Stimulated activated CD4-positive, alpha-beta T cell treated with anti-CD3 and anti-CD28 coated beads, TNF-alpha, amount 100 ng/mL, for 24 hours (primary cell): ENCODE measurements at places on chromosomes 2 and 18.

DNA sequence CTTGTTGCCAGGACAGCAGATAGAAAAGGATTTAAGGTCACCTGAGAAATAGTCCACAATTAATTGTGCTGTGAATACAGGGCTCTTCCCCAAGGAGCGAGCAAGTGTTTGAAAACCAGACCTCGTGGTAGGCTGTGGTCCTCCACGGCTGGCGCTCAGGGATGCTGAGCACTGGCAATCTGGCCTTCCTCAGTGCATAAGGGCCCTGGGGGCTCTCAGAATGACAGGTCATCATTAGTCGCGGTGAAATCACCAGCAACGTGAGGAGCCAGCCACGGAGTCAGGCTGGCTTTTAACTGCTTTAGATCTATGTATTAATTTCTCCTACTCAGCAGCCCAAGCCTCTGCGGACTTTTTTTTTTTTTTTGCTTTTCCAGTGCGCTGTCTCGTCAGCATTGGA is 148.5 kb downstream of the FHOD3 start:
- no peak for DNase-seq

GRCh38 chr2:173924285-173924684 is 40.9 kb downstream of the SP3 start:
- no peak for DNase-seq

- DNase-seq = no peak
Observed at GRCh38 chr2:70391988-70392387, 90.1 kb upstream of the FAM136A start.

DNA sequence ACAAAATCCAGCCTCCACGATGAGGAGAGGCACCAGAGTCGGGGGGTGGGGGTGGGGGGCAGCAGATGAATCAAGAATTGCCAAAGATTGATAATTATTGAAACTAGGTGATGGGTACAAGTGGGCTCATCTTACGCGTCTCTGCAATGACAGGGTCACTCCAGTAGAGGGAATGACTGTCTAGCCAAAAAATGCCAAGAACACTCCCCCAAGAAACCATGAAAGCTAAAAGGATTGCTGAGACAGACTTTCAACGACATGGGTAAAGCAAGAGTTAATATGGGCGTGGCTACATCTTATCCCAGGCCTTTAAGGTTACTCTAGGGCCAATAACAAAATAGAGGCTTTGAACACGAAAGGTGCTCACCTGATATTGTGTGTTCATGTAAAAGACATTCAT is 86.5 kb downstream of the STK39 start:
- no peak for DNase-seq

GRCh38 chr18:28045880-28046279 is 131.1 kb downstream of the CDH2 start:
- DNase-seq = no peak

GRCh38 chr2:108635630-108636354 is 83.5 kb upstream of the RANBP2 start:
- DNase-seq = no peak

DNA sequence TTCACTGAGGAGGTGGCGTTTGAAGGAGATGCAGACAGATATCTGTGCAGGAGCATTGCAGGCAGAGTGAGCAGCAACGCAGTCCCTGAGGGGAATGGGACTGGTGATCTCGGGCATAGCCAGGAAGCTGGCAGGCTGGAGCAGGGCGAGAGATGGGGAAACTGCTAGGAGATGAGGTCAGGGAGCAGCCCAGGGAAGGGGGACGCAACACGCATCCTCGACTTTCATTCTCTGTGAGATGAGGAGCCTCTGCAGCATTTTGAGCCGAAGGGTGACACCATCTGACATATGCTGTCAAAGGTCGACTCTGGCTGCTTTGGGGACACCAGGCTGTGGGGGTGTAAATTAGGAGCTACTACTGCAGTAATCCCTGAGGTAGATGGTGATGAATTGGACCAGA is 4.3 kb upstream of the CHRNA1 start:
- DNase-seq = no peak

- no peak for DNase-seq
Observed at GRCh38 chr2:168684921-168685599, 117.4 kb upstream of the NOSTRIN start.

DNA sequence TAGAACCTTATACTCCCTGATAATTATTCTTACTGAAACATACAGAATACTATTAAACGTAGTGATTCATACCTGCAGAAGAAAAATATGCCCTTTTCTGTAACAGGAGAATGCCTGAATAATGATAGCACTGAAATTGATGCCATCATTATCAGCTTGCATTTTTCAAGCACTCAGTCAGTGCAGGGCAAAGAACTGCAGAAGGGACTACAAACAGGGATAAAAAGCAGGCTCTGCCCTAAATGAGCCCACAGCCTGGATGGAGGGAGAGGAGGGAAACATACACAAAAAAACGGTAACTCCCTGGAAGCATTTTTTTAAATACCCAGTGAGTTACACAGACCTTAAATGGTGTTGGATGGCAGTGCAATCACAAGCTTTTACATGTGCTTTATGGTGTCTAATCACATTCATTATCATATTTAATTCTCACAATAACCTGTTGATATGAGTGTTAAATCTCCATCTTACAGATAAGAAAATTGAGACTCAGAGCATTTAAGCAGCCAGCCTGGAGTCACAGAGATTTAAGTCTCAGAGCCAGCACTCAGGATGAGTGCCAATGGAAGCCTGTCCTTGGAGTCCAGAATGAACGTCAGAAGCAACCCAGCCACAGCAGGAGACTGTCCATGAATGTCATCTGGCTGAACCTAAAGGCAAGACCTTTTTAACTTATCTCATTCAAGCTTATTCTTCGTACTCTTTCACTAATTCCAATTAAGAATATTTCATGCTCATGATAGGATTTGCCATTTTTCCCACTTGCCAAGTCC is 139.3 kb upstream of the CTNNA2 start:
- no peak for DNase-seq

DNA sequence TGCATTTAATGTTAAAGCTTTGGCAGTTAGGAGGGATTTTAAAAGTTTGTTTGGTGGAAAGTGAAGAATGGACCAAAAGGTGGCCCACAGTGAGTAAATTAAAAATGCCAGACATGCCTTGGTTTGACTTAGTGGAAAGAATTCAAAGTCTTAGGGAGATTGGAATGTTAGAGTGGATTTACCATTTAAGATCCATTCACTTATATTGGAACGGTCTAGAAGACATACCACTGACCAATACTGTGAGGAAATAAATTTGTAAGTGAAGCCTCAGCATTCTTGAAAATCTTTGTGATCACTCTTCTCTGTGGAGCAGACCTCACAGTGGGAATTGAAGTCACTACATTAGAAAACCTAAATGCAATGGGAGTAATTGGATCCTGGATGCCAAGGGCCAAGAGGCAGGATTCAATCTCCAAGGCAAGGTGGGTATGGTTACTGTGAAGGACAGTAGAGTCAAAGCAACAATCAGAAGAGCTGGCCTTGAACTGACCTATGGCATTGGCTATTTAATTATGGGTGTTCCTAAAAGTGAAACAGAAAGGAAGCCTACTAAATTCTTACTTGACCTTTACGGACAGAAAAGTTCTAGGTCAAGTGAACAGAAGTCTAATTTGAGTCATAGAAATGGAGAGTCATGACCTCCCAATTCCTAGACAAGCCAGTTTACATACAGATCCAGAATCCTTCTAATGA is 40.2 kb upstream of the VRK2 start:
- no peak for DNase-seq

DNA sequence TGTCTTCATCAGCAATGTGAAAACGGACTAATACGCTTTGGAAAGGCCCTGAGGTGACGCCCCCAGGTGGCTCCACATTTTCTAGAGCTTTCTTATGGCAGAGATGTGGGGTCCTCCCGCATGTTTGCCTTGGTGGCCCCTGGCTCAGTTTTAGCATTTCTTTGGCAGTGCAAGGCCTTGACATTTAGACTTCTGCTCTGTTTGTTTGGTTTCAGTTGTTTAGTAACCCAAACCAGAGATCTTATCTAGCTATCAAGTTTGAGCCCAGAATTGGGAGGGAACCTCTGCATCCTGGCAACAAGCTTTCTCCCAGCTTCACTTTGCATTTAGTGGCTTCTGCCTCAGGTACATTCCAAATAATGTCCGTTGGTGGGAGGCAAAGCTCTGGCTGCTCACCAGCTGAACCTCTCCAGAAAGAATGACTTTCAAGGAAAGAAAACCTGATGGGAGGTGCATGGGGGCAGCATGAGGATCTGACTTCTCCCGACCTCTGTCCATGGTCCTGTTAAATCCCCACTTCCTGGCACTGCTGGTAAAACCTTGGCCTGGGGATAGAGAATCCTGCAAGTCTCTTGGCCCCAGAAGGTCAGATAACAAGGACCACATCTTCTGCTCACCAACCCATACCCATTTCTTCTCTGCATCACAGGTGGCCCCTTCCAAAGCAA is 12.0 kb upstream of the MBP start:
- no peak for DNase-seq

DNA sequence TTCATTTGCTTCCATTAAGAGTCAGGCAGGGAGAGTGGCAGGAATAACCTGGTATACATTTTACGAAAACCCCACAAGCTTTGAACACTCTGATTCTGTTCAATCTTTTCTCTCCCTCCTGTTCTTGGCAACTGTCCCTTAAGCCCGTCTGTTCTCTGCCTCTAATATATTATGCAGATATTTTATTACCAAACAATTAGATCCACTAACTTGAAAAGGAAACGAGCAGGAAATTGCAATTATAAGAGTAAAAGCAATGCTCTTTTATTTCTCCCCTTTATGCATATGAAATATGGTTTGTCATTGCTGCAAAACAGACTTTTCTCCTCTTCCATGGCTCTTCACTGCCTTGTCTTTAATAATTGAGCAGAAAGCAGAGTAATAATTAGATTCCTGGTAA is 149.1 kb upstream of the CELF4 start:
- DNase-seq = no peak

- no peak for DNase-seq
Observed at GRCh38 chr2:217981084-217981730, 21.6 kb downstream of the TNS1 start.

- DNase-seq = peak; percentile 9
Observed at GRCh38 chr2:237774811-237775553, 23.6 kb upstream of the RBM44 start.

DNA sequence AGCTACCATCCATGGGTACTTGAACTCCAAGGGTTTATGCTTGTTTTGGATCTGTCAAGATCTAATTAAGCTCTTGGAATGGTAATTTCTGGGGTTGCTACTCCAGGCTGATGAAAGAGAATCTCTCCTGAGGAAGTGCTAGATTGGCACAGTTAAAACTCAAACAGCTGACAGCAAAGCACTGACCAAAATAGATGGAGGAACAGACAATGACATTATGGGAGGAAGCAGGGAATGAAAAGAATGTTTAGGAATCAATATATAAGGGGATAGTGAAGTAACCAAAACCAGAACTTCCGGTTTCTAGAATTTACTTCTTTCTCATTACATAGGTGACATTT is 6.3 kb downstream of the THUMPD2 start:
- DNase-seq = no peak

GRCh38 chr18:62437235-62438017 is 85.4 kb upstream of the ZCCHC2 start:
- DNase-seq = no peak

- DNase-seq = no peak
Observed at GRCh38 chr2:170180031-170180566, 2.2 kb downstream of the MYO3B start.

DNA sequence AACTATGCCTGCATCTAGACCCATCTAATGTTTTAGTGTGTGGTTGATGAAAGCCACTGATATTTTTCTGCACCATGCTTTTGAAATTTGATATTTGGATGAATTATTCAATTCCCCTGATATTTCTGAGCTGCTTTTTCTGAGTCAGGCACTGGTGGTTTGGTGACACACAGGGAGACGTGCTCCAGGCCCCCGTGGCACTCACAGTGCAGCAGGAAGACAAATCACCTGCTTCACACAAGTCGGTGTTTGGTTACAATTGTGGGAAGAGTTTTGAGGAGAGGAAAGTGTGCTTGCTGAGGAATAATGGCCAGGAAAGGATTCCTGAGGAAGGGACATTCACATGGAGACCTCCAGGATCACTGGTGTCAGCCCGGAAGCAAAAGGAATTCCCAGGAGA is 179.7 kb downstream of the ACKR3 start:
- DNase-seq = no peak

- DNase-seq = no peak
Observed at GRCh38 chr2:20608666-20609348, 42.1 kb downstream of the HS1BP3 start.

- DNase-seq = no peak
Observed at GRCh38 chr2:151260573-151261230, 961 bp downstream of the RBM43 start.

GRCh38 chr2:29304399-29305060 is 189.3 kb downstream of the CLIP4 start:
- no peak for DNase-seq

DNA sequence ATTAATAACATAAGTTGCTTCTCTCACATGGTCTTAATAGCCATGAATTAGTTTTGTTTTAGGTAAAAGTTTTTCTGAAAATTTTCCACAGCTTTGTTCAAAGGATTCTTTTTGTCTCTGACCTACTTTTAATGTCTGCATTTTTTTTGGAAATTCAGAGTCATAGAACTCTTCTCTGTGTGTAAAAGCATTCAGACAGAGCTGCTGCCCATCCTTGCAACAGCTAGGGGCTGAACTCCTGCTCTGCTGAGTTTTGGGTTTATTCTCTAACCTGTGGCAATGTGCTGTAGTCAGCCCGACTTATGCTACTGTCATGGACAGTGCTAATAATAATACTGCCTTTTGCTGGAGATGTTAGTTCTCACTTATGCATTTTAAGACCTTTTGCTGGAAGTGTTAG is 44.1 kb downstream of the RALBP1 start:
- no peak for DNase-seq
